ENCODE measurements at places on chromosomes 6 and 20. TPM values are rescaled to one million over a fixed set of nuclear protein-coding genes. Genes with fewer than 3 reads are reported as not detected.

The SSR1 gene
- total RNA-seq: 90.4 TPM

The PAK5 gene
- not detected for total RNA-seq

The BTN1A1 gene
- total RNA-seq: not detected

The RNF8 gene
- 28.2 TPM for total RNA-seq

The PGBD1 gene
- total RNA-seq: 9.5 TPM

The SNPH gene
- 14.6 TPM for total RNA-seq

All from uterine smooth muscle cell (primary cell).